ENCODE measurements at places on chromosomes 7 and 10.

GRCh38 chr7:44201813-44202212 lies 1.0 kb downstream of the YKT6 start:
- no peak for DNase-seq

- DNase-seq, result no peak
Measured at GRCh38 chr10:86299562-86299961, 67.0 kb downstream of the GRID1 start.

GRCh38 chr7:71782051-71782450 lies 630.1 kb downstream of the CALN1 start:
- DNase-seq, result no peak

GRCh38 chr10:124325998-124326636 lies 92.6 kb downstream of the OAT start:
- DNase-seq, result no peak

DNA sequence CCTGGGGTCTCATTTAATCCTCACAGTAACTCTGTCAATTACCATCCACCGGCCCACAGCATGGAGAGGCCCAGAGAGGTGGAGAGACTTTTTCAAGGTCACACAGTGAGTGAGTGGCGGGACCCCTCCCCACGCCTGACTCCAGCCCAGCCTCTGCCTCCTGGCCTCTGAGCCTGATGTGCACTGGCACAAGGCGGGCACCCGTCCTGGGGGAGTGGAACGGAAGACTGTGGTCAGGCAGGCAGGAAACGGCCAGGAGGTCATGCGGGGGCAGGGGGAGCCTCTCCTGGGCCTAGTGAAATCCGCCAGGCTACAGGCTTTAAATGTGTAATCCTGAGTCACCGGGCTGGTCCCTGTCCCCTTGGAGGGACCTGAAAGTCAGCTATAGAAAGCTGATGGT lies 32.2 kb downstream of the ZCCHC24 start:
- DNase-seq, result no peak

- DNase-seq, result no peak
Measured at GRCh38 chr7:70177166-70177565, 578.9 kb downstream of the AUTS2 start.

DNA sequence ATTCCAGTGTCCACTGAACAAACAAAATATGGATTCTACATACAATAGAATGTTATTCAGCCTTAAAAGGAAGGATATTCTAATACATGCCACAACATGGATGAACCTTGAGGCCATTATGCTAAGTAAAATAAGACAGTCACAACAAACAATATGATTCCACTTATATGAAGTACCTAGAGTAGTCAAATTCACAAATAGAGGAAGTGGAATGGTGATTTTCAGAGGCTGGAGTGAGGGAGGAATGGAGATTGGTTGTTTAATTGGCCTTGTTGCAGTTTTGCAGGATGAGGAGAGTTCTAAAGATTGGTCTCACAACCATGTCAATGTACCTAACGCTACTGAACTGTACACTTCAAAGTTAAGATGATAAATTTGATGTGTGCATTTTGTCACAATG lies 119.6 kb downstream of the CHN2 start:
- DNase-seq, result no peak

- DNase-seq, result no peak
Measured at GRCh38 chr10:29470843-29471543, 163.8 kb downstream of the SVIL start.

DNA sequence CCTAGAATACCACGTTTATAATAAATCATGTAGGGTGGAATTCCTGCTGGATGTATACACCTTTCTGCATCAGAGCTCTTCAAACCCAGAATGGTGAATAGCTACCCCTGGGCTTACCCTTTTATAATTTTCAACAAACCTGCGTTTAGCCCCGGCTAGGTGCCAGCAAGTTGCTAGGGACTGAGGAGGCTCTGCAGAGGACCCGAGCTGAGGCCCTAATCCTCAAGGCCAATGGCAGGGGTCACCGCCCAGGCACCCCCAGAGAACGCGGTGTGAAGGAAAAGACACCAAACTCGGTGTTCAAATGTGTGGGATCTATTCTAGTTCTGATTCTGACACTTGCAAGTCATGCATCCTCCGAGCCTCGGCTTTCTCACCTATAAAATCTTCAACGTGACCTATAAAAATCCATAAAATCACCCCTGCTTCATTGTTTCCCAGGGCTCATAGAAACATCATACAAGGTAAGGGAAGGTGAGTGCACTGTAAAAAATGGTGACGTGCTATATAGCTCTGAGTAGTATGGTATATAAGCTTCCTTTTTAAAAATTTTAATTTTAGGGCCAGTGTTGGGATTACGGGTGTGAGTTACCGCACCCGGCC lies 2.5 kb upstream of the ANXA11 start:
- no peak for DNase-seq

DNA sequence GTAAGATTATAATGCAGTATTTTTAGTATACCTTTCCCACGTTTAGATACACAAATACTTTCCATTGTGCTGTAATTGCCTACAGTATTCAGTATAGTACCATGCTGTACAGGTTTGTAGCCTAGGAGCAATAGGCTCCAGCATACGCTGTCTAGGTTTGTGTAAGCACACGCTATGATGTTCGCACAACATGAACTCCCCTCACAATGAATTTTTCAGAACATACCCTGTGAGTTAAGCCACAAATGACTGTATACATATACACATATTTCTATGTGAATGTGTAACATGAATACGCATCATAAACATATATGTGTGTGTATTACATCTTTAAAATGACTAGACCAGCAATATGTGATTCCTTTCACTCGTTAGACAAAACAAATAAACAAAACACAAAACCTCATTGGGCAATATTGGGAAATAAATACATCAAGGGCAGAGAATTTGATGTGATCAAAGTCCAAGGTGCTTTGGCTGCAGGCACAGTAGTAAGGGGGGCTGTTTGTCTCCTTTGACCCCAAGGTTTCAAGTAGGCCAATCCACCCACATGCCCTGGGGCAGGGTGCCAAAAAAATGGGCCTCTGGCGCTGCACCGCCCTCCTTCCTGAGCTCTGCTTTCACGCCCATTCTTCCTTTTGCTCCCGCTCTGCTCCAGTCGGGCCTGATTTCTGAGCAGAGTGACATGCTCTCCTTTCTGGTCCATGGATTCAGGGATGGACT lies 33.9 kb downstream of the CHN2 start:
- DNase-seq, result no peak

GRCh38 chr7:30468791-30469190 lies 9.8 kb downstream of the NOD1 start:
- no peak for DNase-seq

GRCh38 chr7:120819861-120820260 lies 38.1 kb downstream of the TSPAN12 start:
- no peak for DNase-seq

DNA sequence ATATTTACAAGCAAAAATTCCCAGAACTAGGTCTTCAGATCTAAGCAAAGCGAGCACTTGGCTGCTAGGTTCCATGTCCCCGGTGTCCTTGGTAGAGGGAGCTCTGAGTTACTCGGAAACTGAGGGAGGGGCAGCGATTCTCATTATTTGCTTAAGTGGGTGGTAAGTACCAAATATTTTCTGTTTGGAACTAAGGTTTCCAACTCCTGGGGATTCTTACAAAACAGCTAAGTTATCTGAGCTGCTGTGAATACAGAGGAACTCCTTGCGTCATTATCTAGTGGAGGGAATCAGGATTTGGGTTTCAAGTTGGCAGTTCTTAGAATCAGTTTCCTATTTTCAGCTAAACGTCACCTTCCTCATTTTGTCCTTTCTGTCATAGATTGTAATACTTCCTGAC lies 76.8 kb upstream of the IKZF1 start:
- no peak for DNase-seq

- DNase-seq, result no peak
Measured at GRCh38 chr10:78925800-78926319, 142.9 kb upstream of the ZMIZ1 start.

DNA sequence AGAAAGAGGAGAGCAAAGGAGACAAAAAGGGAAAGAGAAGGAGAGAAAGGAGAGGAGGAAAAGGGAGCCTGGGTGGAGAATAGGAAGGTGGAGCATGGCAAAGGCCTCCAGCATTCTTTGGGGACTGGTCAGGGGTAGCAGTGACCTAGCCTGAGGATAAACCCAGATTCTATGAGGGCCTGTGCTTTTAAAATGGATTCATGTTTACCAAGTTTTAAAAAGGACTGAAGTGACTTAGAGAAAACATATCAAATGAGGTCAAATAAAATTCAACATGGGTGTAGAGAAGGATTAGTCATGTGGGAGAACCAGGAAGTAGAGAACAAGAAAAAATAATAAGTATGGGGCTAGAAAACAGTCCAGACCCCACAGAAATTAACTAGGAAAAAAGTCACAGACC lies 20.7 kb downstream of the CREB3L2 start:
- no peak for DNase-seq

- no peak for DNase-seq
Measured at GRCh38 chr7:97381815-97382554, 264.5 kb downstream of the SDHAF3 start.

- DNase-seq, result no peak
Measured at GRCh38 chr7:54260941-54261371, 281.2 kb upstream of the VSTM2A start.

- no peak for DNase-seq
Measured at GRCh38 chr7:3957472-3958108, 656.5 kb downstream of the SDK1 start.

Data from BE2C (cell line).